HuH-7.5 (cell line): ENCODE measurements at places on chromosomes 11 and 22.
A peak's percentile ranks its signal among the peaks of the same experiment; 100 is the strongest.

DNA sequence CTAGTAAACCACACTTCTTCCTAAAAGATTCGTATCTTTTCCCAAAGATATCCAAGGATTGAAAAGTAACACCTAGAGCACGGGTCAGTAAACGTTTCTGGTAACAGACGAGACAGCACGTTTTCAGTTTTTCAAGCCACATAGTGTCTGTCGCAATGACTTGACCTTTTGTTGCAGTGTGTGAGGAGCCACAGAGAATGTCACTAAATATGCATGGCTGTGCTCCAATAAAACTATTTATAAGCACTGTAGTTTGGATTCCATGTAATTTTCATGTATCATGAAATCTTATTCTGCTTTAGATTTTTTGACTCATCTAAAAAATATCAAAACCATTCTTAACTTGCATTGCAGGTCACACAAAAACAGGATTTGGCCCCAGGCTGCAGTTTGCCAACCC is 18.3 kb upstream of the MICAL3 start:
- peak; percentile 52 for DNase-seq

GRCh38 chr11:36056160-36056751 is 112.4 kb downstream of the LDLRAD3 start:
- DNase-seq, result peak; percentile 17

GRCh38 chr11:68313574-68314202 is 1.3 kb downstream of the LRP5 start:
- DNase-seq, result peak; percentile 81

DNA sequence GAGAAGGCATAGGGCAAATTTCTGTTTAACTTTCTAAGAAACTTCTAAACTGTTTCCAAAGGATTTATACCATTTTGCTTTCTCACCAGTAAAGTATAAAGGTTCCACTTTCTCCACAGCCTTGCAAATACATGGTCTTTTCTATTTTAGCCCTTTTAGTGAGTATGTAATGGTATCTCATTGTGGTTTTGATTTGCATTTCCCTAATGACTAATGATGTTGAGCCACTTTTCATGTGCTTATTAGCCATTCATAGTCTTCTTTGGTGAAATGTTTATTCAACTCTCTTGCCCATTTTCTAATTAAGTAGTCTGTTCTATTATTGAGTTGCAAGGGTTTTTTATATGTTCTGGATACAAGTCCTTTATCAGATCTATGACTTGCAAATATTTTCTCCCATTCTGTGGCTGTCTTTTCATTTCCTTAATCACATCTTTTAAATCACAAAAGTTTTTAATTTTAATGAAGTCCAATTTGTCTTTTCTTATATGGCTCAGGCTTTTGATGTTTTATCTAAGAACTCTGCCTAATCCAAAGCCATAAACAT is 83.8 kb upstream of the KCNQ1OT1 start:
- DNase-seq, result no peak

DNA sequence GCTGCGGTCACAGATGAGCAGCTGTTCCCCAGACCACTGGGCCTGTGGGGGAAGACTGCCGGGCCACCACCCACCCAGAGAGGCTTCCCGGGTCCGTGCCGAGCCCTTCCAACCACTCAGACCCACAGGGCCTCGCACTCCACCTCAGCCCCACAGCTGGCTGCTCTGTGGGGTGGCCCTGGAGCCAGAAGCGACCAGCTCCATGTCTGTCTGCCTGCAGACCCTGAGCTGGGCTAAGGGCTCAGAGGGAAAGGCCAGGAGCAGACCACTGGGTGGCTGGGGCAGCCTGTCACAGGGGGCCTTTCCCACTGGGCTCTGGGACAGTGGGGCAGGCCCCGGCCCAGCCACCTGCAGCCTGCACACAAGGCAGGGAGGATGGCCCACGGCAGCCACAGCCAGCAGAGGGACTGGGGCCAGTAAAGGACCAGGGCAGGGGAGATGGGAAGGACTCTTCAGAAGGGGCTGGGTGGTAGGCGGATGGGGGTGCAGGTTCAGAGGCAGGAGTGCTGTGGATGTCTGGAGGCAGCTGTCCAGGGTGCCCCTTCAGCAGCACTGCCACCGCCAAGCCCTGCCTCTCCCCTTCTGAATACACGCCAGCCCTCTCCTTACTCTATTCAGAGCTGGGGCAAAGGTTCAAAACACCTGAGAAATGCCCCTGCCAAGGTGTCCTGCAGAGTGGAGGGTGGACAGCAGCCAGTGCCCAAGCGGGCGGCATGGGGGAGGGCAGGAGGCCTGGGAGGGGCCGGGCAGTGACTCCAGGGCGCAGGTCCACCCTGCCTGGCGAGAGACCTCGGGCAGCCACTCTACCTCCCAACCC is 32.2 kb downstream of the GNB1L start:
- DNase-seq, result no peak

GRCh38 chr11:111312076-111312475 is 13.7 kb downstream of the POU2AF3 start:
- no peak for DNase-seq

- no peak for DNase-seq
Observed at GRCh38 chr22:39808081-39808480, 85.5 kb downstream of the ENTHD1 start.

GRCh38 chr11:100557830-100558611 is 129.1 kb upstream of the ARHGAP42 start:
- no peak for DNase-seq

- DNase-seq, result no peak
Observed at GRCh38 chr11:93734427-93735222, 6.7 kb downstream of the TAF1D start.

- DNase-seq, result no peak
Observed at GRCh38 chr11:62444236-62444833, 25.5 kb downstream of the SCGB1A1 start.

DNA sequence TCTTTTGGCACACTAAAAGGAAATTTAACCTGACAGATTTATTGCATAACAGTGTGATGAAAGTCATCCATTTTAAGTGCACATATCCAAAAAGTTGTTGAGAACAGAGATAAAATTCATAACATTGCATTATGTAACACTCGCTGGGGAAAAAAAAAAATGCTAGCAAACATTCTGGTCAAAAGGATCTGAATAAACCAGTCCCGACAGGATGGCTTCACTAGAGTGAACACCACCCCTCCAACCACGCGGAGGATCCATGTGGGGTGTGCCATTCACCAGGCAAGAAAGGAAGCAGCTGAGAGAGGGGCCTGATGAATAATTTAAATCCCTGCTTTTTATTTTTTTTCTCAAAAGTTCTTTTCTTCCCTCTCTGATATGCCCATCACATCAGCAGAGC is 258.7 kb downstream of the DCDC1 start:
- no peak for DNase-seq

DNA sequence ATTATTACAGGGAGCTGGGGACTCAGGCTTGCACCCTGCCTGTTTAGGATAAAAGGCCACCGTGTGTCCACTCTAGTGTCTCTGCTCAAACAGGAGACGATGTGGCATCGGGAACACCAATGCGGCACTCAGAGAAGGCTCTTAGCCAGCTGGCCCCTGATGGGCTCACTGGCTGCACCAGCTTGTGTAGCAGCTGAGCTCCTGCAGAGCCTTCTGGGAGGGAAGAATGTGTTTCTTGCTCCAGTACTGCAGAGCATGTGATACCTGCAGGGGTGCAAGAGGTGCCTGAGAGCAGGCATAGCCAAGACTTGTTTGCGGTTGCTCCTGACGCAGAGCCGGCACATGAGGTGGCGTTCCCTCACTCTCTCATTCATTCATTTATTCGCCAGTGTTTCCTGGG is 44.4 kb upstream of the KCNQ1OT1 start:
- no peak for DNase-seq

GRCh38 chr11:84922212-84922805 is 704.8 kb downstream of the DLG2 start:
- DNase-seq, result no peak

DNA sequence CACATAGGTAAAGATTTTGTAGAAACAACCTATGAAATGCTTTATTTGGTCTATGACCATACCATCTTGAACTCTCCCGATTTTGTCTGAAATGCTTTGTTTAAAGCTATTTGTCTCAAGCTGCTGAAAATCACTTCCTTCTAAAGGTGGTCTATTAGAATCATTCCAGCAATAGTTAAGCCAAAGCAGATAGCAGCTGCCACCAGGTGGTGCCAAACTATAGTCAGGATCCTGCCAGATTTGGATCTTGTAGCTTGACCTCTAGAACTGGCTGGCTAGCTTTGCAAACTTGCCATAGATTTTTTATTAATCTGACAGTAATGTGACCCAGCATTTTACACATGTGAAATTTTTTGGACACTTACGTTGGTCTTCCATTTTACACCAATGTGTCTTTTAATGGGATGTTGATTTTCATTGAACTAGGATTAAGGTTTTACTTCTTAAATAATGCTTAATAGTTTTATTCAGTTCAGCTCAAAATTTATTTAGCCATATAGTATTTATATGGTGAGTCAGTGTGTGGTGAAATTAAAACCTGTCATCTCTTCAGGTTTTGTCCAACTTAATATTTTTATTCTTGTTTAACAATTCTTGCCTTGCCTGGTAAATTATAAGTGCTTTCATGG is 19.7 kb downstream of the CTR9 start:
- peak; percentile 22 for DNase-seq

GRCh38 chr11:99080154-99080553 is 59.4 kb downstream of the CNTN5 start:
- DNase-seq, result no peak

DNA sequence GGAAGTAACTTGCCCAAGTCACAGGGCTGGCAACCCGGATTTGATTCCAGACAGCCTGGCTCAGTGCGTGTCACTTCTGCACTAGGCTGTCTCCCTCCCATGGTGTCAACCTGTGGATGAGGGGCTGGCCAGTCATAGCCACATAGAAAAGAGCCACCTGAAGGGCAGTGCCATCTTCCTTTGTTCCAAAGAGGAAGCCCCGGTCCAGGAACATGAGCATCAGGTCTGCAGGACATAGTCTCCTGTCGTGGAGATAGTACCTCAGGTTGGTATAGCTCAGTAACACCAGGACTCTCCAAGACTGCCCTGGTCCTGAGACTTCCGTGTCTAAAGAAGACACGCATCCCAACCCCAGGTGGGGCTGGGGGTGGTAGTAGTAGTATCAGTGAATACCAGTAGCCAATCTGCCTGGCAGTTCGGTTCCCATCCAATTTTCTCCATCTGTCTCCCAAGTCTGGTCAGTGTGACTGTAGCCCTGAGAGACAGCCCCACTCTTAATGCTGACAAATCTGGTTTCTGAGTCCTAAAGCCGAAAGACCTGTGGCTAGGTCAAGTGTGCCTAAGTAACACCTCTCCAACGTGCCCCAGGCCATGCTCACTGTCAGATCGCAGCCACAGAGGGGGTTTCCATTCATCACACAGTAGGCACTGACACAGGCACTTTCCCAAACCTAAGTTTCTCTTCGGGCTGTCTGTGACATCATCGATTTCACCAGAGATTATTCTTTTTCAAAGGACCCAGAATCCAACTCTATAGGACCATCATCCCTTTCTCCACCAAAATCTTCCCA is 33.1 kb downstream of the C11orf58 start:
- DNase-seq, result no peak

DNA sequence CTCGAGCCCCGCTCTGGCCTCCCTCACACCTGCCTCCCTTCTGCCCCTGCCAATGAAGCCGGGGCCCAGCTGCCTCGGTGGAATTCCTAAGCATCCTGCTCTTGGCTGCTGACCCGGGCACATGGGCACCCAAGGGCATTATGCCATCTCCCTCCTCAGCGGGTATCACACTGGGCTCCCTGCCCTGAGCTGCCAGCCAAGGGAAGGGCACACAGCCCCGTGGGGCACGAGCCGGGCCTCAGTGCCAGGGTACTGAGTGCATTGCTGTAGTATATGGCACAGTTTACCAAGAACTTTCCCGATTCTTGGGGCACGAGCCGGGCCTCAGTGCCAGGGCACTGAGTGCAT is 43.8 kb upstream of the JAM3 start:
- no peak for DNase-seq

GRCh38 chr11:105189581-105189980 is 50.0 kb upstream of the CARD18 start:
- DNase-seq, result no peak

GRCh38 chr22:40560551-40560950 is 76.0 kb downstream of the MRTFA start:
- no peak for DNase-seq

DNA sequence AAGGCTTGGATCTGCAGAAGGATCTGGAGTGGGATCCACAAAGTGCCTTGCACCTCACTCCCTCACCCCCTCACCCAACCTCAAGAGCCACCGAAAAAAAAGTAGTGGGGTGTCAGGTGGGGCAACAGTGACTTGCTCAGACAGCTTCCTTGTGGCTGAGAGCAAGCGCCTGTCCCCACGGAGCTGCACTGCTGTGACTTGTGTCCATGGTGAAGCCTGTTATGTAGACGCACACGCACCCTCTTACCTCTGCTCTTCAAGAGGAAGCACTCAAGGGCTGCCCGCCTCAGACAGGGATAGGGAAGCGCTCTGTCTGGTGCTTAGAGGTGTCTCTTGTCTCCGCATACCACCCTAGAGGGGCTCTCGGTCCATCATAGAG is 1.2 kb downstream of the DRD2 start:
- no peak for DNase-seq

- no peak for DNase-seq
Observed at GRCh38 chr11:95688015-95688414, 101.6 kb downstream of the FAM76B start.

GRCh38 chr22:20046730-20047129 is 25.8 kb downstream of the TANGO2 start:
- DNase-seq, result no peak

DNA sequence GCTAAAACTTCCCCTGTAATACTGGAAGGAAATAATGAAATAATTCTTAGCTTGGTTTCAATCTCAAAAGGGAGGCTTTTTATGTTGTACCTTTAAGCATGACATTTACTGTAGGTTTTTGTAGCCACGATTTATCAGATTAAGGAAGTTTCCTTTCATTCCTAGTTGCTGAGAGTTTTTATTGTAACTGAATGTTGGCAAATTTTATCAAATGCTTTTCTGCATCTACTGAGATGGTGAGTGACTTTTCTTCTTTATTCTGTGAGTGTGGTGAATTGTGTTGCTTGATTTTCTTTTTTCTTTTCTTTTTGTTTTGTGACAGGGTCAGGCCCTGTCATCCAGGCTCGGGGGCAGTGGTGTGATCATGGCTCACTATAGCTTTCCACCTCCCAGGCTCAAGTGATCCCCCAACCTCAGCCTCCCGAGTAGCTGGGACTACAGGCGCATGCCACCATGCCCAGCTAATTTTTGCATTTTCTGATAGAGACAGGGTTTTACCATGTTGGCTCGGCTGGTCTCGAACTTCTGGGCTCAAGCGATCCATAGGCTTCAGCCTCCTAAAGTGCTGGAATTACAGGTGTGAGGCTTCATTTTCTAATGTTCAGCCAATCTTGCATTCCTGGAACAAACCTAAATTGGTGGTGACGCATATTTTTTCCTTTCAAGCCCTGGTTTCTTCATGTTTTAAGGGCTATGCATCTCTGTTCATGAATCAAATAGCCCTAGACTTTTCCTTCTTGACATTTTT is 26.2 kb downstream of the SUSD2 start:
- no peak for DNase-seq

GRCh38 chr22:28139961-28140360 is 220.9 kb upstream of the PITPNB start:
- DNase-seq, result no peak
